ENCODE measurements at places on chromosomes 12 and 14.

GRCh38 chr12:52818388-52818787, 4.5 kb upstream of the KRT4 start:
- DNase-seq: no peak

GRCh38 chr14:93056166-93056839, 59.4 kb downstream of the ITPK1 start:
- DNase-seq: no peak

- no peak for DNase-seq
Observed at GRCh38 chr12:79624378-79624777, 66.4 kb downstream of the PAWR start.

DNA sequence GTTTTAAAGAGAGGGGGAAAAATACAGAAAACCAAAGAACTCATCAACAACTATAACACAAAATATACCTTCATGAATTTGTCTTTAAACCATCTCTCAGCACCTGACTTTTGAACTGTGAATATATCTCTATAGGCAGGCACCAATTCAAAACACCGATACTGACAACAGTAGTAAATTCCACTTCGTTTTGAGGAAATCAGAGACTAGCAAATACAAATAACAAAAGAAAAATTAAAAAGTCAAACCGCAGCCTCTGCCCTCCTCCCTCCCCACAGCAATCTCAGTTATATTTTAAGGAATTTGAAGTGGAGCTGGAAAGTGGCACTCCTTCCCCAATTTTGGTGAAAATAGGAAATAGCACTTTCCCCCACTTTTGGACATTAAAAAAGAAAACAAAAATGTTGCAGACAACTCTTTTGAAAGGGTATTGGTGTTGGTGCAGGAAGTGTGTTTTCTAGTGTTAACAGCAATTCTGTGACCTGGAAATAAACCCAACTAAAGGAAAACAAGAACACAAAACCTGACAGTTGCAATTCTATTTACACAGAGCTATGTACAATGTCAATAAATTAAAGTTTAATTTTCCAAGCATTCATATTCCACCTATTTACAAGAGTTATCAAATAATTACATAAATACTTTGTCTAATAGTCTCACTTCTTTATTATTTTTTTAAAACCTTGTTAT, 13.5 kb downstream of the TBX3 start:
- no peak for DNase-seq

GRCh38 chr12:42776396-42776795, 186.8 kb upstream of the PRICKLE1 start:
- no peak for DNase-seq

- no peak for DNase-seq
Observed at GRCh38 chr14:64891173-64891838, 11.6 kb upstream of the SPTB start.

- DNase-seq: no peak
Observed at GRCh38 chr12:39123580-39124253, 218.3 kb upstream of the CPNE8 start.

DNA sequence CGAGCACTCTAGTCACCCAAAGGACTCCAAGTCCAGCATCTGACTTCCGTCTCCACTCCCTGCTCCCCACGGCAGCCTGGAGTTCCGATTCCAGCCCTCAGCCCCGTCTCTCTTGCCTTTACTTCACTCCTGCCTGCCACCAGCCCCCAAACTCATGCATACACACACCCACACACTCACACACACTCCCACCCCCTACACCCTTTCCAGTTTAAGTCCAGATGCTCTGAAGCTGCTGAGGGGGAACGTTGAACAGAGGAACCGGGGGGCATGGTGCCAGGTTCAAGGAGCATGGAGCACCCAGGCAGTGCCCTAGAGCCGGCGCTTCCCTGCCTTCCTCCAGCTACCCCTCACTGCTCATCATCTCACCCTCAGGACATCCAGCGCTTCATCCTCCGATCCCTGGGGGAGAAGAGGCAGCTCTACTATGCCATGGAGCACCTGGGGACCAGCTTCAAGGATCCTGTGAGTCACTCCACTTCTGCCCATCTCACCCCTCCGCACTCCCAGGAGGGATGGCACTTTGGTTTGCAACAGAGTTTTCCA, 3.3 kb downstream of the P3H3 start:
- DNase-seq: no peak

GRCh38 chr14:84670796-84671195, 859.1 kb upstream of the FLRT2 start:
- no peak for DNase-seq

- DNase-seq: no peak
Observed at GRCh38 chr12:40034712-40035111, 71.2 kb downstream of the SLC2A13 start.

DNA sequence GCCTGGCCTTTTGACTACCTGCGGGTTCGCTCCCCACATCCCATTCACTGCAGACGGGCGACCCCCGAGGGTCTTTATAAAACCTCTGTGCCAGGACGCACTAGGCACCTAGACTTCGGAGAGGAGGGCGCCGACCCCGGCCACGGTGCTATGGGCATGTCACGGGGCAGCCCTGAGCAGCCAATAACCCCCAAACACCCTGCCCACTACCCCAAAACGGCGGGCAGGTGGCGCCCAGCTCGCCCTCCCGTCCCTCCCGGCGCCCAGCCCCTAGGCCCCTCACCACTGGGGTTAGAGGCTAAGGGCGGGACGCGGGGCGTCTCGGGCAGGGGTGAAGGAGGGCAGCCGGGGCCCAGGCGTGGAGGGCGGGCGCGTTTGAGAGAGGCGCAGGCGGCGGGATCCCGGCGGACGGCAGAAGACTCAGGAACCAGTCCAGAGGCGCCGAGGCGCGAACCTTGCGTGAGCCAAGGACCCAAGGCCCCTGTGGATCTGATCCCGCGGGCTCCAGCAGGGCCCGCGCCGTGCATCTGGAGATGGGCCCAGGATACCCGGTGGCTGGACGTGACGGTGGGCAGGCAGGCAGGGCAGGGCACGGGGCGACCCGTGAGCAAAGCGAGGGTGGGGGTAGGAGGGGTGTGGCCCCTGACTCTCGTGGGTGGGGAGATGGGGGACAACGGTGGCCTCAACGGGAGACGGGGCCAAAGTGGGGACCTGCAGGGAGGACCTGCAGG, 11.1 kb downstream of the KRT85 start:
- no peak for DNase-seq

DNA sequence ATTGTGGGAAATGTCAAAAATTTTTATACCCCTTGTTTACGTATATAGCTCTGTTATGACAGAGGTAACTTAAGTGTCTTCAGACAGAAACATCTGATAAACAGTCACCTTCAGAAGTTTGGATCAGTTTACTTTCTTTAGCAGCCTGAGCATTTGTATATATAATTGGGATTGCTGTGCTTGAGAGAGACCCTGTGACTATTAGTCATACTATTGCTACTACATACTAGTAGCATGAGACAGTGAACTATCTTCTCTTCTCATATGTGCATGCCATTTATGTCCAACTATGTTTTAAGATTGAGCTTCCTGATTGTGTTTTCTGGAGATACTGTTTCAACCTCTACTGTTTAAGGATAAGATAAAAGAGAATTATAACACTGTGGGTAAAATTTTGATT, 101.5 kb downstream of the PDE6H start:
- DNase-seq: no peak

DNA sequence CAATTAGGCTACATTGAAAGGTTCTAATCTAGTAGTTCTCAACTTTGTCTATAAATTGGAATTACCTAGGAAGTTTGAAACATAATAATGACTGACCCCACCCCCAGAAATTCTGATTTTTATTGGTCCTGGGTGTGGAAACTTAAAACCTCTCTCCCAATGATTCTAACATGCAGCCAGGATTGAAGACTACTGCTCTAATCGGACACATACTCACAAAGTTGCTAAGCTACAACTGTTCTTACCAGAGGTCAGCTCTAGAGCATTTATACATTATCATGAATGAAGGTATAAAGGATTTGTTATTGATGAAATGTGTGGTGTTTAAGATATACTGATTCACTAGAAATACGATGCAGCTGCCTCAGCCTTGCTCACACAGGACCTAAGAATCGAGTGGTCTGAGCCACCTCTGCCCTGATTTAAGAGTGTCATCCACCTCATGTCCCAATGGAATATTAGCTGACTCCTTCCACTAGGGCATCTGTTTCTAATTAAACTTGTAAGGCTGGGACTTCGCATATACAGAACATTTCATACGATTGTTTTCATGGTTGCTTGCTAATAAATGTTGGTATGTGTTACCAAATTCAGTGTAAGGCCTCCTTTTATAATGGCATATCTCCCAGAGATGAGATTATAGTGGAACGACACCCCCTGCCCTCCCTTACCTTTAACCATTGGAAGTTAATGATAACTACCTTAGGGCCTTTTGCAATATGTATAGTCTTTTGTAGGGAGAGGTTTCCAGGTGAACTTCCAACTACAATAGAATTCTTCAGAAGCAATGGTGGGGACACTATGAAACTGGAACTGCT, 410.8 kb upstream of the PDE3A start:
- DNase-seq: no peak

GRCh38 chr14:49622022-49622607, 1.5 kb downstream of the MGAT2 start:
- no peak for DNase-seq

GRCh38 chr12:93950311-93950710, 198.1 kb upstream of the PLXNC1 start:
- no peak for DNase-seq

- DNase-seq: no peak
Observed at GRCh38 chr12:2243275-2243674, 190.5 kb downstream of the CACNA1C start.

DNA sequence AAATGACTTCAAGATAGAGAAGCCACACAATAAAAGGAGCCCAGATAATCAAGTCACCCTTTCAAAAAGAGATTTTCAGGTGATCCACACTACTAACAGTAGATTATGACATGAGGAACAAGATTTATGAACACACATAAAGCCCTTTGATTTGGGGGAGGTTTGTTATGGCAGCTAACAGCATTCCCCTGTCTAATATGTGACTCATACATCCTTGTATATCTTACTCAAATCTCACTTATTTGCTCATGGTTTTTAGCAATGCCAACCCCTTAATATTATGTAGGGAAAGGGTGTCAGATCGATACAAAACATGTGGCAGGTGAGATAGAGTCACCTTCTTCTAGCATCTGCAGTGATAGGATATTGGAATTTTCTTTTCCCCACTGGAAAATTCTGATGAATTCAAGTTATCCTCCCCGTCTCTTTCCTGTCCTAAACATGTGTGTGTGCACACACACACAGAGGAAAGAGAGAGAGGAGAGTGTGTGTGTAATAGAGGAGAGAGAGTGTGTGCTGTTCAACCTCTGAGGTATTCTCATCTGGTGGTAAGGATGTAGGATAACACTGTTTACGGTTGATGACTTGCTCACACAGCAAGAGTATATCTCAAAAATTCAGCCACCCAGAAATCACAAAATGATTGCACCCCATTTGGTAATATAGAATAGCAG, 319.9 kb downstream of the KCNC2 start:
- no peak for DNase-seq

- no peak for DNase-seq
Observed at GRCh38 chr12:18690653-18691052, 47.2 kb downstream of the PLCZ1 start.

DNA sequence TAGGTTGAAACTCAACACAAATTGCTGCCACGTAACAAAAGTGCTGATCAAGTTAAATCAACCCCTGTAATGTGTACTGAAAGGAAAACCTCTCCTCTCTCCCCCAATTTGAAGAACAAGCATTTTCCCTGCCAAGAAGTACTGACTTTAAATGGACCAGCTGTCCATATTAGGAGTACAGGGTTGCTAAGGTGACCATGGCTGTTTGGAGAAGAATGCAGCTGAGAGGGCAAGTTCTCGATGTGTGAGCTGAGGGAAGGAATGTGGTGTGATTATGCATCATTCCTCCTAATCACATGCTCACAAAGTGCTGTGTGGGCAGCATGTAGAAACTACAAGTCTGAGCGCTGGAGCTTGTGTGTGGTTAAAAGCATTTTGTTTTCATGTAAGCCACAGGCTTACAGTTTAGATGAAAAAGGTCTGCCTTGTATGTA, 50.9 kb upstream of the CCT2 start:
- no peak for DNase-seq

DNA sequence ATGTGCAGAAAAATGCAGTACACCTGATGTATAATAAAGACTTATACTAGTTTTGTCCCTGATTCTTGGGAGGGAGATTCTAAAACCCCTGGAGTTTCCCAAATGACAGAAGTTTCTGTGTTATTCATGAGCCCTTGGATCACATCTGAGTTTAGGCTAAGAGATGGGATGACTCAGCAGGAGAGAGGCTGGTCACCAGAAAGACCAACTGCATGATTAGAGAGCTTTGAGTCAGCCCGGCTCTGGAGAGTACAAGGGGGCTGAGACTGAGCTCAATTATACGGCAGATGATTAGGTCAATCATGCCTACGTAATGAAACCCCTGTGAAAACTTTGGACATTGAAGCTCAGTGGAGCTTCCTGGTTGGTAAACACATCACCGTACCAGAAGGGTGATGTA, 174.2 kb downstream of the SSPN start:
- no peak for DNase-seq

GRCh38 chr12:34217660-34218059, 195.4 kb downstream of the ALG10 start:
- DNase-seq: no peak

GRCh38 chr12:84512751-84513150, 399.8 kb downstream of the SLC6A15 start:
- DNase-seq: no peak

DNA sequence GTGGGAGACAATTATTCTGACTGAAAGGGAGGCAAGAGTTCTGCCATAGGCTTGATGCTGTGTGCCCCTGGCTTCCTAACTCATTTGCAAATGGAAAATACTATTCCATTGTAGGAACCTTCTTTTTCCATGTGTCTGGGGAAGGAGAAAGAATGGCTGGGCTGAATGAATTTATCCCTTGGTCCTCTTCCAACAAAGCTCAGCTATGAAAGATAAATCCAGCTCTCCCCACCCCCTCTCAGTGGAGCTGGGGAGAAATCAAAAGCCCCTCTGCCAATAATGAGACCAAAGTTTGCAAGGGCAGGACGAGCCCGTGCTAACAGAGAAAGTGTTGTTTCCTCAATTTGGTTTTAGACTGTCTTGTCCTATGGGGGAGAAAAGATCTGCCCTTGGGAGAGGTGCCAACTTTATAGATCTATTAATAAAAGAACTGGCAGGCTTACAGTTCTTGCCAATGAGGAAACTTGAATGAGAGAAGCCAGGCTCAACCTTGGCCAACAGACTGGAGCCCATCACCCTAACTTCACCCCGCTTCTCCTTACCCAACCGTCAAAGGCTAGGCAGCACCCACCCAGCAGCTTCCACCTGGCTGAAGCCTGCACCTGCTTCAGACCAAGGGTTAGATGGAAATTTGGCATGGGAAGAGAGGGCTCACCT, 8.9 kb upstream of the TCL1B start:
- DNase-seq: no peak

GRCh38 chr12:124764870-124765580, 98.6 kb downstream of the SCARB1 start:
- no peak for DNase-seq

- DNase-seq: no peak
Observed at GRCh38 chr14:92877757-92878431, 45.1 kb upstream of the CHGA start.

- no peak for DNase-seq
Observed at GRCh38 chr12:4330203-4330602, 9.2 kb downstream of the TIGAR start.
